ENCODE measurements at places on chromosomes 2 and 18. TPM values are rescaled to one million over a fixed set of nuclear protein-coding genes. Genes with fewer than 3 reads are reported as not detected.

DNA sequence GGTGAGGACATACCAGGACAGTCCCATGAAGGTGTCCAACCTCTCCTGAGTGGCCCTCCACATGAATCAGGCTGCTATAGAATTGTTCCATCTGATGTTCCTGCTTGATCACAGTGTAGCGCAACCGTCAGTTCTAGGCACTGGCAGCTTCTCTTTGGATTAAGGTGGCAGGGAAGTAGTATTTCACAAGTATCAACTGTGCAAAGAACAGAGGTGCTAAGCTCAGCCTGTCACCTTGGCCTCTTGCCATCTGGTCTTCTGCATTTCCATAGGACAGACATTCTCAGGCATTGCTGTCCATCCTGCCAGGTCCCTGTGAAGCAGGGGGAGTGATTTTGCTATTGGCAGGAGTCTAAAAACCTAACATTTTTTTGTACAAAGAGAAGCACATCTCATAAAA lies 182.2 kb upstream of the EPAS1 start:
- DNase-seq = no peak

GRCh38 chr2:100039291-100039980 lies 103.0 kb downstream of the AFF3 start:
- no peak for DNase-seq

- peak; percentile 83 for DNase-seq
Measured at GRCh38 chr2:230711224-230711623, 1.4 kb upstream of the CAB39 start.

DNA sequence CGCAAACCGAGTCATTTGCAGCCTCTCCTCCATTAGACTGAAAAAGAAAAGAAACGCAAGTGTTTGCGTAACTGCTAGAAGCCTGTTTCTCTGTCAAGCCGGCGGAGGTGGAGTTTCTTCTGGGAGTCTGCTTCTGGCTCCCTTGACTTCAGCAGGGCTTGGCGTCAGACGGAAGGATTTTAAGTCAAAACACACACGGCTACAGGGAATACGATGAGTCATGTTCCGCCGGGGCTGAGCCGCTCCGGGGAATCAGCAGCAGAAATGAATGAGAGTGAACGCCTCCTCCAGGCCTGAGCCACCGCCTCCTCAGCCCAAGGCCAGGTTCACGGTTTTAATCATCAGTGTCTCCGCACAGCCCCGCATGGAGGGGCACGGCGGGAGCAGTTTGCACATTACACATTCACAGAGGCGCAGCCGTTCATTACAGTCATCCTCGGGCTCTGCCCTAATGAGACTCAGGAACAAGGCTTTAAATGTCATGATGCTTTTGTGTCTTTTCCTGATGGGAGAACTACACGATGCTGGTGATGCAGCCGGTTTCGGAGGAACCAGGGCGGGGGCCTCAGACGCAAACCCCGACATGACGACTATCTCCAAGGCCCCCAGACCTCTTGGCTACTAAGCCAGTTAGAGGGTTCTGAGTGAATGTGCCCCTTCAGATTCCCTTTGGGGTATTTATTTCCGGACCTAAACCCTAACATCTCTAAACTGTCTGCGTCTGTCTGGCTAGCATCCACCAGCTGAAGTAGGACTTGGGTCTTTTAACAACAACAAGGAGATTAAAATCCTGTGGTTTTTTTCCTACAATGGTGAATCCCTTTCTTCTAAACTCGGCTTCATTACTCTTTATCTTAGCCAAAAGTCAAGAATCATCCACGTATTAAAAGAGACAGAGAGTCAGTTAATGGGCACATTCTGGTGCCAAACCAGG lies 11.1 kb upstream of the SCG2 start:
- DNase-seq = peak; percentile 92

- no peak for DNase-seq
Measured at GRCh38 chr2:129428086-129428660, 551.3 kb upstream of the RAB6C start.

- no peak for DNase-seq
Measured at GRCh38 chr18:58856881-58857280, 7.8 kb upstream of the ZNF532 start.

DNA sequence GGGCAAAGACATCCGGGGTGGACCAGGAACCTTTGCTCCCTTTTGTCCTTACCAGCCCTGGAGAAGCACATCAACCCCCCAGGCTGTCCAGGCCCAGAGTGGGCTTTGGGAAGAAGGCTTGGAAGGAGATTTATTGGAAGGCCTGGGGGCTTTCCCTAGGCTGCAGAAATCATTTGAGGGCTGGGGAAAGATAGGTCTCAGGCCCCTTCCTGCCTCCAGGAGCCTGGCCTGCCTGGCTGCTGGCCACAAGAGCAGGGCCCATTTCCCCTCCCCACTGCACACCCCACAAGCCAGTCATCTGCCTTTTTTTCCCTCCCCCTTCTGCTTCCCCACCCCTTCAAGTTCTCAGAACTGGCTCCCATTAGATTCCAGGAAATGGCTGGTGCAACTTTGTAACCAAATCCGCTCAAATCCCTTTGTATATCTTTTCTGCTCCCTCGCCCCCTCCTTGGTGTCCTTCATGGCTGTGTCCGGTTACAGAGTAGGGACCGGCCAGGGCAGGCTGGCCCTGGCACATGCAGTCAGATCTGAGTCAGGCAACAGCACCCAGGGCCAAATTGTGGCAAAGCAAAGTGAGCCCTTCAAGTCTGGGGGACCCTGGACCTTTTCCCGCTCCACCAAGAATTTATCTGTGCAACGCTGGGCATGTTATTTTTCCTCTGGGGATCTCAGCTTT lies 20.8 kb upstream of the TNP1 start:
- no peak for DNase-seq

Gene GPR39
- total RNA-seq = 1.9 TPM

All from lower leg skin (tissue), 4 donors.